Daoy (cell line): ENCODE measurements at places on chromosomes 16 and 17.

GRCh38 chr17:7707446-7707845 lies 2.4 kb downstream of the EFNB3 start:
- no peak for DNase-seq

DNA sequence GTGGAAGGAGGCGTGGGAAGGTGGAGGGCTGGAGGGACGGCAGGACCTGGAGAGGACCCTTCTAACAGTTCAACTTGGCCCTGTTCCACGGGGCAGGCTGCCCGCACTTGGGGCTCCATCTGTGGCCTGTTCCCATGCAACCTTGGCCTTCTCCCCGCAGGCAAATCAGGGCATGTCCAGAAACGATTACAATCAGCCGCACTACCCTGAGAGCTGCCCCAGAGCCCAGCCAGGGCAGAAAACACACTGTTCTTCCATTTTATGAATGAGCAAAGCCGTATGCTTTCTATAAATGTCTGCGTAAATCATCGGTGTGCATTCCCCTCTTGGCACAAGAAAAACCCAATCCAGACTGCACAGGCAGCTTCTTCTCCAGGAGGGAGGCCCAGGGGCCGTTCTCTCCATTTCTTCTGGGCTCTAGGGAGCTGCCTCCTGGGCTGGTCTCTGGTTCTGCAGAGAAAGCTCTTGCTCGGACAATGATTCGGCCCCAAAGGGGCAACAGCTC lies 228.7 kb downstream of the SOX9 start:
- no peak for DNase-seq

GRCh38 chr17:20173091-20173490 lies 163.9 kb downstream of the SPECC1 start:
- DNase-seq: no peak

DNA sequence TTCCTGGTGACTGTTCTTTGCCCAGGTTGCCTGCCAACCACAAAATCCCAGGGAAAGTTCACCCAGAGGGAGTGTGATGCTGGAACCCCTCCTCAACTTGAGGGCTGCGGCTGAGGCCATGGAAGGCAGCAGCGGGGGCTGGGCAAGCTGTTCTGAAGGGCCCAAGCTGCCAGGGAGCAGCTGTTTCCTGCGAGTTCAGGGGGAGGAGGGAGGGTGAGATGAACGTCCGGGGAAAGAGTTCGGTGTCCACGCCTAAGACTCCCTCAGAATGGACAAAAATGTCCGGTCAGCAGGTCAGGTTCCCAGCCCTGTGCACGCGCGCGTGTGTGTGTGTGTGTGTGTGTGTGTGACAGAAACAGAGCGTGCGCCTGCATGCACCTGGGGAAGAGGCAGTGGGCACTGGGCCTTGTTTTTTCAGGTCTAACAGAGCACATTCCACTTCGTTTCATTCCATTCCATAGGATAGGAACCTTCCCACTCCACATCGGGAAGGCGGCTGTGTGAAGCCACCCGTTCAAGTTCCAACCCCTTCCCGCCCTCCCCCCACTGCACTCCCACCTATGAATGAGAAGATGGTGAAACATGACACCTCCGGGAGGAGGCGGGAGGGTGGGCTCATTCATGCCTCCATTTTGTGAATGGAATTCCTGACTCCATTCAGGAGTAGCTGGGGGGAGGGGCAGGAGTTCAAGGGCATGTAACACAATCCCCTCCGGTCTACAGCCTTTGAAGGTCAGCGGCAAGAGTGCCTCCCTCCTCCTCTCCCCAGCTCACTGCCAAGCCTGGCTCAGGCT lies 15.7 kb downstream of the ETV4 start:
- DNase-seq: peak; percentile 90

GRCh38 chr17:68094481-68095078 lies 59.0 kb downstream of the KPNA2 start:
- DNase-seq: no peak

DNA sequence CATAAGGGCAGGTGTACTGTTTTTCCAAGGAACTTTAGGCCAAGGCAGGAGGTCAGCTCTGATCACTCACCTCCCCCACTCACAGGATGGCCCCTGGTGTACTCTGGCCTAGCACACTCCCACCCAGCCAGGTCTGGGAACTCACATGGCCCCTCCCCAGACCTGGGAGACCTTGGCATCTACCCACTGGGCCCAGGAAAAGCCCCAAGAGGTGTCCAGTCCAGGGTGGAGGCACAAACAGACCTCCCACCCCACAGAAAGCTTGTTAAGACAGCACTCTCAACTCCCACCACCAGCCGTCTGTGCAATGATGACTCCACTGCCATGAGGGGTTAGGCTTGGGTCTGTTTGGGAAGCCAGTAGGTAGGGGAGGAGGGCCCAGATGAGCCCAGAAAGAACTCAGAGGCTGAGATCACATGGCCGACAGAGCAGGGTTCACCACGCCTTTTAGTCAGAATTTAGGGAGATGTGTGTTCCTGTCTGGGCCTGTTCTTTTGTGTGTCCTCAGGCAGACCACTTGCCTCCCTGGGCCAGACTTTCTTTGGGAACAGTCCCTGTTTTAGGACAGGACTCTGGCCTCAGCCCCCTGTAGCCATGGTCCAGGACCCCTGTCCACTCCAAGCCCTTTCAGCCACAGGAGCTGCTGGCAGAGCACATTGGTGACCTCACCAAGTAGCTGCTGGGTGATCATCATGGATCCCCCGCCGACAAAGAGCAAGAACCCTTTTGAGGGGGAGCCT lies 12.1 kb upstream of the CBFB start:
- no peak for DNase-seq

DNA sequence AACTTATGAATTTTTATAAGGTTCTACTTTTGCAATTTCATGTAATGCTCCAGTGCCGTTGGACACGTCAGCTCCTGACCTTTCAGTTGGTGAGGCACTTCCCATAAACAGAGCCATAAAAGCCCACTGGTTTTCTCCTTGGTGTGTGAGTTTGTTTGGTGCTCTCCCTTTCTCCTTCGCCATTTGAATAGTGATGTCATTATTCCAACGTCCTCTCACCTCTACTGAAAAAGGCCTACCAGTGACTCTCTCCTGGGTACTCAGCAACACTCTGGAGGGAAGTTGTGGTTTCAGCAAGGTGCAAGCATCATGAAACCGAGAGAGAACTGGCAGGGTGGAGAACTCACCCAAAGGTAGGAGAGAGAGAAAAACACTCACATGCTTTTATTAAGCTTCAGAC lies 29.6 kb upstream of the HNF1B start:
- DNase-seq: no peak

DNA sequence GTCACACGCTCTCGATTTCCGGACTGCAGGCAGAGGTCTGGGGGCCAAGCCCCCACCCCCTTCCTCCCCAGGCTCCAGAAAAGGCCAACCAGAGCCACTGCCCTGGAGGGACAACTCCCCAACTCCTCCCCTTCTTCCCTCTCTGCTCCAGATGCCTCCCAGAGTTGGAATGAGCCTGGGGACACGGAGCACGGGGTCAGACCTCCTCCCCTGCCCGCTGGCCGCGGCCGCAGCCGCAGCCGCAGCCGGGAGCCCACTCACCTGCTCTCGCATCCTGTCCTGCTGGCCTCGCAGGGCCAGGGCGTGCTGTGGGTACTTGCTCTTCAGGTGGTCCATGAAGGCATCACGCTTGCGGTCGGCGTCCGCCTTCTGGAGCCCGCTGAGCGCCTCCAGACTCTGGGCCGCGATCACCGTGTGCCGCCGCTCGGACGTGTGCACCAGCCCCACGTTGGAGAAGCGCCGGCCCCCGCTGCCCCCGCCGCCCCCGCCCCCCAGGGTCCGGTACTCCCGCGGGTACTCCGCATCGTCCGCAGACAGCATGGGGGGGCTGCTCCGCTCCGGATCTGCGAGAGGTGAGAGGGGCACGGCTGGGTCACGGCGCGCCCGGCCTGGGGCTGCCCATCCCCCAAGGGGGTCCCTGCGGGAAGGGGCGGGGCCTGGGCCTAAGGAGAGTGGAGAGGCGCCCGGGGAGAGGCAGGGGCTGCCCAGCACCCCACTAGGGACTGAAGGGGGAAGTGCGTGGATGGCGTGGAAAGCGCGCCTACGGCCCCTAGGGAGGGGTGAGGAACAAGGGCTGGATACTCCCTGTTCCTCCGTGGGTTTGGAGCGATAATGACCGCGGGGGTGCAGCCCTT lies 27.3 kb downstream of the SRCIN1 start:
- no peak for DNase-seq

DNA sequence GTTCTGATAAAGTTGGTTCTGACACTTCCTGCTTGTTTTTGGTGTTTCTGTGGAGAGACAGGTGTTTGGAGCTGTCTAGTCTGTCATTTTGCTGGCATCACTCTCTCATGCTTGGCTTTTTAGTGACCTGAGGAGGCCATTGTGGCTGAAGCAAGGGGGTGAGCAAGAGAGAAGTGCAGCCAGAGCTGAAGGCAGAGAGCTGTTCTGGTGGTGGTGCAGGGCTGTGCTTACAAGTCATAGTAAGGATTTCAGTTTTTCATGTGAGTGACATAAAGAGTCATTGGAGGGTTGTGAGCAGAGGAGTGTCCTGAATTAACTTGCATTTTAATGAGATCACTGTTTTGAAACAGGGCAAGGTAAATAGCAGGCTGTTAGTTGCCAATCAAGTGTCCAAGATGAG lies 97.5 kb downstream of the CHD9 start:
- no peak for DNase-seq

DNA sequence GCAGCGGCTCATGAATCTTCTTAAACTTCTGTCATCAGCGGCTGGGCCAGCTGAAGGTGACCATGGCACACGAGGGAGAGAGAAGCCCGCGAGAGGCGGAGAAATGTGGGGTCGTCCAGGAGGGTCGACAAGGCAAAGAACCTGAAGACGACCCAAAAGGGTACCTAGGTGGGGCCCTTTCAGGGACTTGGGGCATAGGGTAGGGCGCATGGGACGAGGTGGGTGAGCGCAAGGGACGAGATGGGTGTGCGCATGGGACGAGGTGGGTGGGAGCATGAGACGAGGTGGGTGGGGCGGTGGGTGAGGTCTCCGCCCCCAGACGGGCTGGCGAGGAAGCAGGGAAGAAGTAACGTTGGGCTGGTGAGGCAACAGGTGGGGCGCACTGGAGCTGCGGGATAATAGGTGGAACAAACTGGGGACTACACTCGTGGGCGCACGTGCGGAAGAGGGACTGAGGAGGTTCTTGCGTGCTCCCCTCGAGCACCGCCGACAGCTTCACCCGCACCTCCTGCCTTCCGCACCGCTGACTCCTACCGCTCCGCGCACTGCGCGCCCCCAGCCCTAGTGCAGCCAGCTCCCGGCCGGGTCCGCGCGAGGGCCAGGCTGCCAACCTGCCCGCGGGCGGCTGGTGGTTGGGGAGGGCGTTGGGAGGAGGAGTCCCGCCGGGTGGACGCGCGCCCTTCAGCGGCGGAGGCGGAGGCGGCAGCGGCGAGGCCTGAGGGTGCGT lies 23.2 kb upstream of the CRYM start:
- DNase-seq: peak; percentile 88

DNA sequence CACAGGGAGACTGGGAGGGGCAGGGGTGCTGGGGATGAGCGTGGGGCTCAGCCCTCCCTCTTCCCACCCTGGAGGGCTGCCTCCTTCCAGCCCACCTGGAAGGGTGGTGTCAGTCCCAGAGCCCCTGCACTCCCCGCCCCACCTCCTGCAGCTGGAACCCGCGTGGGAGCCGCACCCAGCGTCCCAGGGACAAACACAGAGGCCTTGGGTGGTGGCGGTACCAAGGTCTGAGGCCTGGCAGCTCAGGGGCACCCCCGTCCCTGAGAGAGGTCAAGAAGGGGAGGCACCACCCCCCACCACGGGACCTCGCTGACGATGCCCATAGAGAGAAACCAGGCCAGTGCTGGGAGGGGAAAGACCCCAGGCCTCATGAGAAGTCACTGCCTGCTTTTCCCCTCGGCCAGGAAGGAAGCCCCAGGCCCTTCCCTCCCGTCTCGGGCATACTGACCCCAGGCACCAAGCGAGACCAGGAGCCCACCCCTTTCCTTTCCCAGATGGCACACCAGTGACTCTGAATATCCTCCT lies 4.1 kb downstream of the HS3ST6 start:
- DNase-seq: no peak

GRCh38 chr16:3577302-3577752 lies at the start of gene NLRC3:
TSS of gene NLRC3 (minus strand) at chr16:3577403. CDS start at chr16:3565036, 12,367 bp downstream.
- no peak for DNase-seq

DNA sequence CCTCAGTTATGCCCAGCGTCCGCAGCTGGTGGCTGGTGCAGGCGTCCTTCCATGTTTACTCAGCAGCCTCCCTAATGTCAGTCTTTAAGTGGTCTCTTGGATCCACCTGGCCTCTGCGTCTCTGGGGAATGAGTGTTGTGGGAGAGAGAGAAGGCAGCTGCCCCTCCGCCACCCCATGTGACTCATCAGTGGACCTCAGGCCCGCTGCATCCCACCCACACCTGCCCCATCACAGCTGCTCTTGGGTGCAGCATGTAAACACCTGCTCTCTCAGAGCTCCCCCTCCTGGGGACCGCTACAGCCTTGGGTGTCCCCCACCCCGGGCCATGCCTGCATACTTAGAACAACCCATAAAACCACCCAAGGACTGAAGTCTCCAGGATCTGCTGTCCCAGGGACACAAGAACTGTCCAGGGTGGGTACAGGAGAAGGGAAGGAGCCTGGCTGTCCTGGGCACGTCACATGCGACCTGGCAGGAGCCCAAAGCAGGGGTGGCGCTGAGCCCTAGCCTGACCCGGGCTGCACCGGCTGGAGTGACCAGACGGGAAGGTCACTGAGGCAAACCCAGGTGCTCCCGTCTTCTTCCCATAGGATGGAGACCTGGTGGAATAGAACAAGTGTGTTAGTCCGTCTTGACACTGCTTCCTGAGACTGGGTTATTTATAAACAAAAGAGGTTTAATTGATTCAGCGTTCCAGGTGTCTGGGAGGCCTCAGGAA lies 4.2 kb downstream of the C16orf90 start:
- no peak for DNase-seq

DNA sequence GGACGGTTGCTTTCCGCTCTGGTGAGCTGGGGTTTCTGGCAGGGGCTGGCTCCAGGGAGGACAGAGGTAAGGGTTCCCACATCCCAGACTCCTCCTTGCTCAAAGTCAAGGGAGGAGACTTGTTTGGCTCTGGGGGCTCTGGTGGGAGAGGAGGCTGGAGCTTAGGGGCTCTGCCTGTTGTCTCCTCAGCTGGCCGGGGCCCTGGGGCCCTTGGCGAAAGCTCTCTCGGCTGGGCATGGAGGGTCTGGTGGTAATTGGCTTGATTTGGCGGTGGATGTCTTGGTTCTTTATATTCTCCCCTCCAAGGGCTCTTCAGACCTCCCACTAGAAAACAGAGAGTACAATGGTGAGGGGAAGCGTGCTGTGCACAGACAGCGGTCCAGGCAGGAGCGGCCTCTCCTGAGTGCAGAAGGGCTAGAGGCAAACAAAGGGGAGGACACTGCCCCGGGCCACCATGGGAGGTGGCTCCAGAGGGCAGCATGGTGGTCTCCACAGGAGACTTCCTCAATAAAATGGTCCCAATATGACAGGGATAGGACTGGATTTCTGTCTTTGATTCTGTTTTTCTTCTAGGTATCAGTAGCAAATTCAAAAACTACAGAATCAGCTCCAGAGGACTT lies 5.7 kb upstream of the SPATA32 start:
- no peak for DNase-seq

GRCh38 chr17:51888816-51889215 lies 269.7 kb downstream of the CA10 start:
- DNase-seq: no peak
